ENCODE measurements at places on chromosomes 16 and 17. TPM values are rescaled to one million over a fixed set of nuclear protein-coding genes. Genes with fewer than 3 reads are reported as not detected.

Gene PPP1R27
- polyA plus RNA-seq: 52.6 TPM

Gene CDT1
- 8.5 TPM for polyA plus RNA-seq

GRCh38 chr16:10206215-10206614 lies 24.0 kb upstream of the GRIN2A start:
- DNase-seq: no peak

- DNase-seq: no peak
Measured at GRCh38 chr17:8224891-8225812, 14.8 kb upstream of the AURKB start.

- DNase-seq: no peak
Measured at GRCh38 chr16:66477028-66477515, 50.0 kb downstream of the BEAN1 start.

DNA sequence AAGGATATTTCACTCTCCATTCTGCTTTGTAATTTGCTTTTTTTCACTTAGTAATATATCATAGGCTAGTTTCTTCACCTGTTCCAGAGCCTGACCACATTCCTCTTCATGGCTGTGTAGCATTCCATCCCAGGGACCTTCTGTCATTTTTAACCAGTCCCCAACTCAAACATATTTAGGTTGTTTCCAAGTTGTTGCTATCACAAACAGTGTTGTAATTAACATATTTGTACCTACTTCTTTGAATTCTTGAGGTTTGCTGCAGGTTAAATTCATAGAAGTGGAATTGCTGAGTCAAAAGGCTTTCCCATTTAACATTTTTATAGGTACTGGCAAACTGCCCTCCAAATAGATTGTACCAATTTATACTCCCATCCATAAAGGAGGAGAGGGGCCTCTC lies 65.1 kb upstream of the MED9 start:
- no peak for DNase-seq

DNA sequence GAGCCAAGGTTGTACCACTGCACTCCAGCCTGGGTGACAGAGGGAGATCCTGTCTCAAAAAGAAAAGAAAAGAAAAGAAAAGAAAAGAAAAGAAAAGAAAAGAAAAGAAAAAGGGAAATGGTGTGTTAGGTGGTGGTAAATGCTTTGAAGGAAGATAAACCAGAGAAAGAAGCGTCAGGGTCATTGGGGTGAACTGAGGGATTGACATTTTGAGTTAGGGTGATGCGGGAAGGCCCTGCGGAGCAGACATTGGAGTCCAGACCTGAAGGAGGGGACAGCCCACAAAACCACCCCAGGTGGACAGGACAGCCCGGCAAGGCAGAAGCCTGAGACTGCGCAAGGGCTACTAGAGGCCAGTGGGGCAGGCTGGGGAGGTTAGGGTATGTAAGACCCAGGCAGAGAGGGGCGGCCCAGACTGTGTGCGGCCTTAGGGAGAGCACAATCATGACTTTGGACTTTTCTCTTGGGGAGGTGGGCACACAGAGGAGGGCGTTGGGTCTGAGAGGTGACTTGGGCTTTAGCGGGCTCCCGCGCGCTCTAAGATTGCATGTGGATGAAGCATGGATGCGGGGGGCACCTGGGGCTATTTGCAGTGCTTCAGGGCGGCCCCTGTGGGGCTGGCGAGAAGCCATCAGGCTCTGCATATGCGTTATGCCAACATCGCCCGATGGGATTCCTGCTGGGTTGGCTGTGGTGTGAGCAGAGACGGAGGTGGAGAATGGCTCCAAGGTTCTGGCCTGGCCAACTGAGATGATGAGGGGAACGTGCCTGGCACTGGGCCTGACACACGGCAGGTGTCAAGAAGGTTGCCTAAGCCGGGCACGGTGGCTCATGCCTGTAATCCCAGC lies 3.3 kb upstream of the GAA start:
- DNase-seq: no peak

DNA sequence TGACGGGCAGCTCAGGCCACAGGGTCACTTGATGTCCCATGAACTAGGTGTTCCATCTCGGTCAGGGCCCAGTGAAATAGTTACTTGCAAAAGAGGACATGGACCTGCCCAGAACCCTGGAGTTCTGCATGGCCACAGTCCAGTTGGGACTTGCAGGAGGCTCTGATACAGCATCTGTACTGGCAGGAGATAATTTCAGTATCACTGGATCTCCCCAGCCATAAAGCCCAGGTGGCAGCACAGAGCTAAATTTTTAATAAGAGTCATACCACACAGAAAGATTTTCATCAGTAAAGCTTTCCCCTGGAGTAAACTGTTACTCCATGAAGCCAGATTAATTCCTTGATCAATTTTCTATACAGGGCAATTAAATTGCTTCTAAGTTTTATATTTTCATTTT lies 18.0 kb upstream of the SLC16A5 start:
- no peak for DNase-seq

DNA sequence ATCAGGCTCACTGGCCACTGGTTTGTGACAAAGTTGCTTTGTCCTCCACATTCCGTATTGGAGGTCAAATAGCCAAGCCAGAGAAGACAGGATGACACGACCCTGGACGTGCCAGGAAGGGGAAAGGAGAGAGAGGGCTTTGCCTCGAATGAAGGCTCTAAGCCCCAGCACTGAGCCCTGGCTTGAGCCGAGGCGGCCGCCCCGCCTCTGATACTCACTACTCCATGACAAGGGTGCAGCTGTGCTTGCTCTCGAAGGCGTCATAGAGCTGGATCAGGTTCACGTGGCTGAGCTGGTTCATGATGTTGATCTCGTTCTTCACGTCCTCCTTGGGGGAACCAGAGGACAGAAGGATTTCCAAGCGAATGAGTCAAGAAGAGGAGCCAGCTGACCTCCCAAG lies 19.3 kb downstream of the MYLK3 start:
- no peak for DNase-seq

DNA sequence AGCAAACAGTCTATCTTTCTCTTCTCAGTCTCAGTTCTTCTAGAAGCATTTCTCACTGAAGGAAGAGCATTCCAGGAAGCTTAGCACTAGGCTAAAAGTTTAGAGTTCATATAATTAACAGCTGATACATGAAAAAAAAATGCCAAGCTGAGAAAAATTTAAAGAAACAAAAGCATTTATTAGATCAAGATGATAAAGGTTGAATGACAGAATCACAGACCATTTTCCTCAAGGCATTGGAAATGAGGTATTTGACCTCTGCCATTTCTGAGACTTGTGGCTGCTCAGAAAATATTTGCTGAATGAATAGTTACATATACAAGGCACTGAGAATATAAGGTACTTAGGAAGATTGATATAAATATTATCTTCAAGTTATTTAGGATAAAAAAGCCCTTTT lies 901.6 kb upstream of the GOT2 start:
- no peak for DNase-seq

DNA sequence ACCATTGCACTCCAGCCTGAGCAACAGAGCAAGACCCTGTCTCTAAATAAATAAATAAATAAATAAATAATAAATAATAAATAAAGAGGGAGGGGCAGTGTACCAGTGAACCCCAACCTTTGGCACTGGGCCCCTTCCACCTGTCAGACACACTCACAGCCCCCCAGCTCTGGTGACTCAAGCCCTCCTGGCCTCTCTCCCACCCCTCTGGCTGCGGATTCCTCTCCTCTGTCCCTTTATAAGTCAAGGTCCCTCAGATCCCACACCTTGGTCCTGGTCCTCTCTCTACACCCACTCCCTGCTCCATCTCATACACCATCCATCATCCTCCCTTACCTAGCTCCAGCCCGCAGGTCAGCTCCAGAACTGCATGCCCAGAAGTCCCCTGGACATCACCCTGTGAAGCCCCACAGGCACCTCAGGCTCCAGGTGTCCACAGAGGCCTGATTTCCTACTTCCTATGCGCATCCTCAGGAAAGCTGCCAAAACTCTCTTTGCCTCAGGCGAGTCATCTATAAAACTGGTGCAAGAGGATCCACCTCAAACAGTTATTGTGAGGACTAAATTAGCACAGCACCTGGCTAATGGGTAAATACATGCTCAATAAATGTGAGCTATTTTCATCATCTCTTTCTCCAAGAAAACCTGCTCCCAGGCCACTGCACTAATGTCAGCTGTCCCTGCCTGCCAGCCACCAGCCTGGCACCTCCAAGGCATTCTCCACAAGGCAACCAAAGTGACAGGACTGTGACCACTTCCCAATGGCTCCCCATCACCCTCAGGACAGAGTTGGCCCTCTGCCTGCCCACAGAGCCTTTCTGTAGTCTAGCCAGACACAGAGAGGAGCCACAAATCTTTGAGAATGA lies 46.8 kb downstream of the BEAN1 start:
- no peak for DNase-seq

DNA sequence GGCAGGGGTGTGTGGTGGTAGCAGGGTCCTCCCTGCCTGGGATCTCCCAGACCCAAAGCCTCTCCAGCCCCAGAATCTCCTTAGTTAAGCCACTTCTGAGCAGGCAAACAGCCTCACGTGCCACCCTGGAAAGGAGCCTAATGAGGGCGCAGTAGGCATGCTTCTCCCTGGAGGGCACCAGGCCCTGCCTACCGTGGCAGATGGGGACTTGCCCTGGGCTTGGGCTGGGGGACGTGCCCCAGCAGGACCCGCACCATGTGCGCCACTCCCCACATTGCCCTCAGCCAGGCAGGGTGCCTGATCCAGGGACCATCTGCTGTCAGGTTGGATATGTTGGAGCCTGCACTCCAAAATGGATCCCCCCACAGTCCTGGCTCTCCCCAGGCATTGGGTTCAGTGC lies 14.2 kb downstream of the FAM83G start:
- no peak for DNase-seq

DNA sequence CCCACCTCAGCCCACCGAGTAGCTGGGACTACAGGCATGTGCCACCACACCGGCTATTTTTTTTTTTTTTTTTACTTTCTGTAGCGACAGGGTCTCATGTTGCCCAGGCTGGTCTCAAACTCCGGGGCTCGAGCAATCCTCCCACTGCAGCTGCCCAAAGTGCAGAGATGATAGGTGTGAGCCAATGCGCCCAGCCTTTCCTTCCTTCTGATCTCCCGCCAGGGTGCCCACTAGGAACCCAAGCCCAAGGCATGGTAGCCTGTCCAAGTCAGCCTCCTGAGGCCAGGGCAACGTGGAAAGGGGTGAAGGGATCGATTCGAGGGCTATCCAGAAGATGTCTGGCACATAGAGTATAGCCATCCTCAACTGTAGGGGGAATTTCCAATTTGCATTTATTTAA lies 9.6 kb upstream of the CREBBP start:
- no peak for DNase-seq

DNA sequence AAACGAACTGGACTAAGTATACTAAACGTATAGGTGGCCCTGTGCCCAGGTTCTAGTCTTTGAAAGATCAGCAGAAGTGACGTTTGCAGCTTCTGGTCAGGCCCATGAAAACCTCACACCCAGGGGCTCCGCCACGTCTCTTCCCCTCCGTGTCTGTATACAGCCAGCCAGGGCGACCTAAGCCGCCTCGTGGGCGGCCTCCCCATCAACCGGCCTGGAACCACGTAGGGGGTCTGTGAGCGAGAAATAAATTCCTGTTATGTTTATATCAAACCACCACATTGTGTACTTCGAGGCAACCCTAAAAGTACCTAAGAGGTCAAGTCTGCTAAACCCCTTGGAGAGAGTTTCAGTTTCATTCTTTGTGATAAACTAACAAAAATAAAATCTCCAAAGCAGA lies 6.8 kb downstream of the TK1 start:
- no peak for DNase-seq
